Naive thymus-derived CD4-positive, alpha-beta T cell (primary cell): ENCODE measurements at places on chromosomes 11 and 22.

DNA sequence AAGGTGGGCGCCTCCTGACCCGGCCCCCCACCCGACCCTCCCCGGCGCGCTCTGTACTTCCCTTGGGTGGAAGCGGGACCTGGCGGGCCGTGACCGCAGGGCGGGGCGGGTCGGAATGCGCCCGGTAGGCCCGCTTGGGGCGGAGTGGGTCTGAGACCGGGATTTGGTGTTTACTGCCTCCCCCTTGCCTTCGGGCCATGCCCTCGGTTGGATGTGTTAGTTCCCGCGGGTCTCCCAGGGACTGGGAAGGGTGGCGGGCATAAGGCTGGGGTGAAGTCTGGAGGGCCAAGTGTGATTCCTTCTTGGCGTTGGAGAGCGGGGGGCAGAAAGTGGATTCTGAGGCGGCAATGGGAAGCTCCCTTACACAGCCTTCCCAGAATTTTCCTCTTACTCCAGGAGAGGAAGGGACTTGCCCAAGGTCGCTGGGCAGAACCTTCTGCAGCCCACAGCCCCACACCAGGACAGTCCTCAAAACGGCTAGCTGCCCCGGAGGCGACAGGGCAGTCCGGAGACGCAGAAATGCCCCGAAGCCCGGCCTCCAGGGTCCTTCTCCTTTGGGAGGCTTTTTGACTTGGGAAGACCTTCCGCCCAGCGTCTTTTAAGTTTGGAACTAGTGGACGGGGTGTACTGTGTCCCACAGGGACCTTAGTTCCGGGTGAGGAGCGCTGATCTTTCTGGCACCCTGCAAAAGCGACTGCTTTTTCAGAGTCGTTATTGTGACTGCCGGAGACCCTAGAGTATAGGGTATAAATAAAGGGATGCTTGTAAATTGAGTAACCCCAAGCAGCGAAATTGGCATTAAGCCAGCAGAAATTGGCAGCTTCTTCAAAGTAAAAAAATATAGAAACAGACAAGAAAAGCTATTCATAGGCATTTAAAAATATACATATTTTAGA, 647 bp downstream of the SWAP70 start:
- DNase-seq = no peak

DNA sequence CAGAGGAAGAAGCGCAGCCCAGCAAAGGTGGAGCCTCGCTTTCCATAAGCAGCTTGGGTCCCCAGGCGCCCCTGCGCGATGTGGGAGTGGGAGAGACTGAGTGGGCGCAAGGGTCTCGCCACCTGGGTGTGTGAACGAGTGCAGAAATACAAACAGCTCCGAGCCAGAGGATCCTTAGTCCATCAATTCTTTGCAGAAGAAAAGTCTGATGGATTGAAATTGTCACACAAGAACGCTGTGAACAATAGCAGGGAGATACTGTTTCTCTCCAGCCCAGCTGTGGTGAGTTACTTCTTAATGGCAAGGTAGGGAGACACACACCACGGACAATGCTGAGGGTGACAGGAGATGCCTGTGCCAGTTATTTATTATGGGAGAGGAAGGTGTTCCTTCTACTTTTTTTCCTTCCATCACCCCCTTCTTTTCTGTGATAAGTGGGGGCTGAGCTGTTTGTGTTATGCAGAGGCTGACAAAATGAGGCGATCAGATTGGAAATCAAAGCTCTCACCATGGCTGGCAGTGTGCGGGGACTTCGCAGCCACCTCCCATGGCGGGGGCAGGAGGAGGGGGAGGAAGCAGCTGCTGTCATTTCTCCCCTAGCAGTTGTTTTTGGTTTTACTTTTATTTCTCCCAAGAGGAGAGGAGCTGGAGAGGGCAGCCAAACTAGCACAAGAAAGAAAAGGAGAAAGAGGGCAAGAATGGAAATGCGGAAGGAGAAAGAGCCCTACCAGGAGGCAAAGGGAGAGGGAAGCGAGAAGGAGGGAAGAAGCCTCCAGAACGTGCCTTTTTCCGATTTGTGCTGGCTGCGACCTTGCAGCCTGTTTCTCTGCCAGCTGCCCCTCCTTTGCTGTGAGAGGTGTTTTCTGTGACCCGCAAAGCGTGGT, 755.8 kb downstream of the NTM start:
- no peak for DNase-seq

GRCh38 chr11:57303280-57303989, 21.3 kb downstream of the TNKS1BP1 start:
- DNase-seq = no peak

DNA sequence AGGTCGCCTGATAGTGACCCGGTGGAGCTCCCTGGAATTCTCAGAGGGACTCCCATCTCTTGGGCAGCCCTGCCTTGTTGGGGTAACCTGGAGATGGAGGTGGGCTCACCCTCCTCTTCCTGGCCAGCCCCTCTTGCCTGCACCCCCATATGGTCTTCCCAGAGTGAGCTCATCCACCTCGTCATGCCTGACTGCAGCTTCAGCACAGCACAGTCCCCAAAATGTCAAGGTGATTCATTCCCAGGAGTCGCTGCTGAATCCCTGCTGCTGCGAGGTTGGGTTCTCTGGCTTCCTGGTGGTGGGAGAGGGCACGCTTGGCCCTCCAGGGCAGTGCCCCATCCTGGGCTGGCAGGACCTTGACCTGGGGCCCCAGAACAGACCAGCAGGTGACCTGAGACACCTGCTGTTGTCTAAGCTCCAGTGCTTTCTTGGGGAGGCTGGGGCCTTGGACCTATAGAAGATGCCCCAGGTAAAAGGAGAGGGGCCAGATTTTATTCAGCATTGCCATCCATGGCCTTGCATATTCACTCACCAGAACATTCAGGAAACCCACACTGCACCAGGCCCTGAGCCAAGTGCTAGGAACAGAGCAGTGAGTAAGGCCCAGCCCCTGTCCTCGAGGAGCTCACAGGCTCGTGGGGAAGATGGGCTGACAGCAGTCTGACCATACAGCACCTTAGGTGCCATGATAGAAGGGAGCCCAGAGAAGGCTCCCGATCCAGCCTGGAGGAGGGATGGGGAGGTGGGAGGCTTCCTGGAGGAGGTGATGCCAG, 72.9 kb downstream of the CACNA1I start:
- DNase-seq = no peak
